Activated CD4-positive, alpha-beta T cell treated with anti-CD3 and anti-CD28 coated beads, Interleukin-2, amount 50 U/mL, for 16 hours (primary cell): ENCODE measurements at places on chromosomes 3 and 15.

GRCh38 chr3:49133226-49133951 lies 539 bp upstream of the LAMB2 start:
- no peak for DNase-seq

GRCh38 chr3:88321363-88322050 lies 171.7 kb downstream of the C3orf38 start:
- DNase-seq, result no peak

DNA sequence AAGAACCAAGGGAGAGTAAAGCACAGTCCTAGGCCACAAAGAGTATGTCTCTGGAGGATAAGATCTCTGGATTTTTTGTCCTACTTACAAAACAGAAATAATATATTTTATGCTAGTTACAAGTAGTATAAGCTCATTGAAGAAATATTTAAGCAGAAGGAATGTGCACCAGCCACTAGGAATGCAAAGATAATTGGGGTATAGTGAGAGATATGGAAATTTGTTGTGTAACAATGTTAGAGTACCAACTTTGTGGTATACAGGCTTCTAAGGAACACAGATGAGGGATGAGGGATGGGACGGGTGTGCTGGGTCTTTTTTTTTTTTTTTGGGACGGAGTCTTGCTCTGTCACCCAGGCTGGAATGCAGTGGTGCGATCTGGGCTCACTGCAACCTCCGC lies 26.5 kb downstream of the AKAP13 start:
- DNase-seq, result no peak

GRCh38 chr3:105771392-105771791 lies 97.4 kb downstream of the CBLB start:
- DNase-seq, result no peak

- no peak for DNase-seq
Observed at GRCh38 chr3:63179862-63180522, 98.1 kb upstream of the SYNPR start.
